ENCODE measurements at places on chromosomes 7 and 10.

GRCh38 chr7:25731068-25731845, 420.7 kb upstream of the NFE2L3 start:
- DNase-seq, result no peak

- DNase-seq, result no peak
These were observed 159.8 kb upstream of the MTPN start for GRCh38 chr7:136136906-136137454.

- no peak for DNase-seq
These were observed 16.7 kb downstream of the PRTFDC1 start for GRCh38 chr10:24935504-24936292.

DNA sequence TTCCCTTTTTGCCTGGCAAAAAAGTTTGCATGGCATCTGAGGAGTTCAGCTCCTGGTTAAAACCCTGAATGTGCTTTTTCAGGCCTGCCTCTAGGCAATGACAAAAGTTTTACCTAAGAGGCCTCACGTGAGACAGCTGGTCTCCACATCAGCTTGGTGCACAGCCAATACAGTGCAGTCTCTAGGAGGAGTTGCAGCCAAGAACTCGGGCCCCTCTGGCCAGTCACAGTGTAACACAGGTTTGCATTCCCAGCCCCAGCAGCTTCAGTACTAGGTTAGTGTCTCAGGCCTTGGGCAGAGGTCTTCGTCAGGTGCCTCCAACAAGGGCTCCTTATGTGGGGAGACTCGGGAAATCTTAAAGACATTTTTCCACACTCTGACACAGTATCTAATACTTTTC, 771.7 kb downstream of the SORCS1 start:
- DNase-seq, result no peak

DNA sequence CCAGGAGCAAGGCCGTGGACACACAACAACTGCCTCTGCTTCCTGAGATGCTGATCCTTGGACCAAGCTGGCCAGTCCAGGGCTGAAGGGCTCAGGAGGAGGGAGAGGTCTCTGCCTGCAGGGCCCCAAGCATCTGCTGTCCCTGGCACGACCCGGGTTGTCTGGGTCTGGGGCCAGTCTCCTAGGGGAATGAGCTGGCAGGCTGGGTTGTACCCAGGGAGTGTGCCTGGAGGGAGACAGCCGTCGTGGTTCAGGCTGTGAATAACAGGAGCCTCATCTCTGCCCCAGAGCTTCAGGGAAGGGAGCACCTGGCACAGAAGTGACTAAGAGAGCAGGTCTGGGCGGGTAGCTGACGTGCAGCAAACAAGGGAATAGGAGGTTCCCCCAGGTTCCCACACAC, 17.9 kb upstream of the SERPINE1 start:
- no peak for DNase-seq

Data from activated CD4-positive, alpha-beta T cell treated with anti-CD3 and anti-CD28 coated beads, Interleukin-2, amount 10 ng/mL, durations not matched to agents 7 days and 5 days (primary cell).